DND-41 (cell line): ENCODE measurements at places on chromosomes 13 and 19.

DNA sequence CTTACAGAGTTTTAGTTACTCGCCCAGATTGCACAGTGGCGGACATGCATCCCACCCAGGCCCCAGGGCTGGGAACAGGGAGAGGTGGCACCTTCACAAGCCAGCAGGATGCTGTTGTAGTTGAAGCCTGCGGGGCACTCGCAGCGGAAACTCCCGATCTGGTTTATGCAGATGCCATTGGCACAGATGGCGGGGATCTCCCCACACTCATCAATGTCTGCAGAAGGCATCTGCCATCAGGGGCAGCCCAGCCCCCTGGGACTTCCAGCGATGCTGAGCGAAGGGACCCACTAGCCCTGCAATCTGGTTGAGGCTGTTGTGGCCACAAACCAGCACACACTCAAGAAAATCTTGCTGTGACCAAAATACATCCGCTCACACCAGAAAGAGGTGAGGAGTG lies 44.6 kb downstream of the CCL25 start:
- no peak for DNase-seq

DNA sequence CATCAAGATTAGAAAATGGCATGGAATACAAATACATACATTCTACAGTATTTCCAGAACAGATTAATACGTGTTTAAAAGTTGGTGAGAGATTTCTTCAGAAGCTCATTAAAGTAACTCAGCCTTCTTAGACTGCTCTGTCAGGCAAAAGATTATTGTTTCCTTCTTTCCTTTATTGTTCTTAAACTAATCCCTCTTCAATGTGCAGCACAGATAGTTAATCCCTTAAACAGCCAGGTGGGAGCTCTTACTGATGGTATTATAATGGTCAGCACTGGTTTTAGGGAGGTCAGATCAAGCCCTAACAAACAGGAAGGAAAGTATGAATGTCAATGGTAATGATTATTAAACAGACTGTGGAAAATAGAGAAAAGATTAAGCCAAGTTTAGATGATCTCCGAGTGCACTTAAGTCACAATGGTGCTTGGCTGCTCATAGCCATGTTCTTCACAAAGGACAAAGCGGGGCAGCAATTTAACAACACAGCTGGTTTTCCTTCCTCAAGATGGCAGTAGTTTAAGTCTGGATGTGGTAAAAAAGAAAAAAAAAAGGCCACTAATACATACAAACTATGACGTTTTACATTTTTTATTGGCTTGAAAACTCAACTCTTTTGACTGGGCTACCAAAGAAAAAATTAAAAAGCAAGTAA lies 992.6 kb downstream of the PCDH9 start:
- no peak for DNase-seq

- DNase-seq: no peak
These were observed 33.9 kb upstream of the CCNE1 start for GRCh38 chr19:29777781-29778309.

- DNase-seq: no peak
These were observed 621 bp downstream of the FBL start for GRCh38 chr19:39845584-39845932.

DNA sequence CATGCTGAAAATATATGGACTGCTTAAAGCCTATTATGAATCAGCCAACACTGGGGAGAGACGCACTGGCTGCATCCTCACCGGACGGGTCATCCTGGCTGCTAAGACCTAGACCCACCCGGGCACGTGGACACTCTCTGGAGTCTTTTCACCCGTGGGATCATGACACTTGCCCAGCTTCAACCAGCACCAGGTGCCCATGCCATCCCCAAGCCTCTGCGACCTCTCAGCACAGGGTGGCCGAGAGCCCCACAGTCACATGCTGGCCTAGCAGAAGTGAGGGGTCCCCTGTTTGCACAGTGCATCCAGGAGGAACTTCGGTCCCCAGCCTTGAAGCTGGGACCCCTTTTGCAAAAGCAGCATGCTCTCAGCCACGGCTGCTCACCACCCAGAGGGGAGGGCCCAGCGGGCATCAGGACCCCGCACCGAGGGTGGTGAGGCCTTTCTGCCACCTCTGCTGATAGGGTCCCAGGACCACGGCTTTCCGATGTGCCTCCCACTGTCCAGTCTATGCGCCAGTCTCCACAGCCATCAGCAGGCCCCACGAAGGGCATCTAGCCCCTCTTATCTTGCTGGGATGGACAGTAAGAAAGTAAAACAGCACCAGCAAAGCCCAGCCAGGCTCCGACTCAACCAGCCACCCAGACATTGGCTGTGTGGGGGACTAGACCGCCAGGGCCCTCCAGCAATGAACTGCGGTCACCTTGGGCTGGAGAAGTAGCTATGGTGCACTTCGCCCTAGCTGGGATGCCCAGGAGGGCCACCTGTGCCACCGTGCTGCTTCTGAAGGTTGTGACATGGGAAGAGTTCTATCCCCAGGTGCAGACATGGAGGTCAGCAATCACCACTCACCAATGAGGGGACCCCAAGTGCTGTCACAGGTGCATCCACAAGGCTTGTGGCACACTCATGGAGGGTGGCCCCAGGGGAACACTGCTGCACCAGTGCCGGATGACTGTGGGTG lies 73.1 kb downstream of the CEBPG start:
- DNase-seq: no peak

GRCh38 chr19:18070181-18070580 lies 16.6 kb downstream of the IL12RB1 start:
- no peak for DNase-seq

DNA sequence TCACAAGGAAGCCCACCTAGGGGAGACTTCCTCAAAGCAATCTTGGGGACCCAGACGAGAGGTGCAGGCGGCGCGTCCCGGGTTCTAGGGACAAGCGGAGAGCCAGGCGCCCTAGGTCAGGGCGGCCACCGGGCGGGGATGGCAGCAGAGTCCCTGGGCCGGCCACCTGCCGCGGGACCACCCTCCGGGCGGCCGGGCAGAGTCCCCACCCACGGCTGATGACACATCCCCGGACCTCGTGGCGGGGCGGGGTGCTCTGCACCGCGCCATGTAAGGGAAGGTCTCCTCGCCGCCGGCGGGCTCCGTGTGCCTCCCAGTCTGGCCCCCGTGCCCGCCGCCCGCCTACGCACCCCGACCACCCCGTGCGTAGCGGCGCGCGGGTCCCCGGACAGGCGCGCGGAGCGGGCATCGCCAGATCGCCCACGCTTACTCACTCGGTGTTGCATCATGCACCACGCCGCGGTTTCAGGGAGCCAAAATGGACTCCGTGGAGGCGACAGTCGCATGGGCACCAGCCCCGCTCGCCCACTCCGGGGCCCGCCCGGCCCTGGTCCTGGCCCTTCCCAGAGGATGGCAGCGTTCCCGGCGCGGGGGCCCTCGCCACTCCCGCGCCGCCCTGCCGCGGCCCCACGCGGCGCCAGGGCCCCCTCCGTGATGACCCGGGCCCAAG lies 643 bp downstream of the SLC7A1 start:
- peak; percentile 65 for DNase-seq

DNA sequence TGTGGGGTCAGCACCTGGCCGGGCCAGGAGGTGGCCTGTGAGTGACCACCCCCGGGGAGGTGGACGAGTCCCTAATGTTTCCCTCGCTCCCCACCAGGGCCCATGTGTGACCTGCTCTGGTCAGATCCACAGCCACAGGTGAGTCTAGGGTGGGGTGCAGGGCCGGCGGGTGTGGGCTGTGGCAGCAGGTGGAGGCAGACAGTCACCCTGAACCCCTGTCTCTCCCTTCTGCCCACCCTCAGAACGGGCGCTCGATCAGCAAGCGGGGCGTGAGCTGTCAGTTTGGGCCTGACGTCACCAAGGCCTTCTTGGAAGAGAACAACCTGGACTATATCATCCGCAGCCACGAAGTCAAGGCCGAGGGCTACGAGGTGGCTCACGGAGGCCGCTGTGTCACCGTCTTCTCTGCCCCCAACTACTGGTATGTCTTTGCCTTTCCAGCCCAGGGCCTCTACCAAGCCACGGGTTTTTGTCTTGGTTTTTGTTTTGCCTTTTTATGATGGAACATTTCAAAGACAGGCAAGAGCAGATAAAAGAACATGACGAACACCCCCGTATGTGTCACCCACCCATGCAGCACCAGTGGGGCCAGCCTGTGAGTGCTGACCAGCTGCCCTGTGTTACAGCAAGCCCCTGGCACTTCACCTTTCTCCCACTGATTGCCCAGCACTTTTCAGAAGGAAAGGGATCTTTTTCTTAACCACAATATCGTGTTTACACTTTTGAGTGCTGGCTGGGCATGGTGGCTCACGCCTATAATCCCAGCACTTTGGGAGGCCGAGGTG lies 24.9 kb downstream of the CCDC8 start:
- no peak for DNase-seq
